ENCODE measurements at places on chromosomes 6 and 20. TPM values are rescaled to one million over a fixed set of nuclear protein-coding genes. Genes with fewer than 3 reads are reported as not detected.

The THBD gene
- total RNA-seq: 17.7 TPM

The TP53TG5 gene
- total RNA-seq: not detected

The NINL gene
- total RNA-seq: 6.4 TPM

The JAG1 gene
- 29.6 TPM for total RNA-seq

The PCED1A gene
- total RNA-seq: 8.2 TPM

The LINC00237 gene
- total RNA-seq: not detected

The SSTR4 gene
- not detected for total RNA-seq

- no peaks in the 10 kb centered on the region for H3K27me3 ChIP-seq
- no peak for DNase-seq
- H3K4me1 ChIP-seq: no peaks in the 10 kb centered on the region
- H3K27ac ChIP-seq: no peak overlapping the region
- no peak overlapping the region for H3K4me3 ChIP-seq
Measured at GRCh38 chr20:51131811-51132210, 108.9 kb upstream of the KCNG1 start.

GRCh38 chr6:81263531-81264168 is 488.8 kb downstream of the TENT5A start:
- DNase-seq: no peak
- H3K27me3 ChIP-seq: no peaks in the 10 kb centered on the region
- H3K36me3 ChIP-seq: no peaks in the 10 kb centered on the region
- H3K4me1 ChIP-seq: no peaks in the 10 kb centered on the region
- no peak overlapping the region for H3K27ac ChIP-seq

GRCh38 chr6:36954262-36954931 is at the start of gene PI16:
Gene PI16 (plus strand): TSS chr6:36954738. CDS start chr6:36954761, 23 bp downstream.
- no peaks in the 10 kb centered on the region for H3K36me3 ChIP-seq

GRCh38 chr20:10242166-10242565 is 23.5 kb downstream of the SNAP25 start:
- H3K4me3 ChIP-seq: no peak overlapping the region
- H3K4me1 ChIP-seq: no peaks in the 10 kb centered on the region
- no peak for DNase-seq
- no peaks in the 10 kb centered on the region for H3K36me3 ChIP-seq

- H3K4me3 ChIP-seq: no peak overlapping the region
- DNase-seq: no peak
- H3K4me1 ChIP-seq: no peaks in the 10 kb centered on the region
- no peaks in the 10 kb centered on the region for H3K36me3 ChIP-seq
- H3K27ac ChIP-seq: no peak overlapping the region
Measured at GRCh38 chr20:51148941-51149340, 126.0 kb upstream of the KCNG1 start.

- H3K36me3 ChIP-seq: no peaks in the 10 kb centered on the region
- no peak overlapping the region for H3K27ac ChIP-seq
- DNase-seq: no peak
- H3K4me1 ChIP-seq: no peaks in the 10 kb centered on the region
- H3K4me3 ChIP-seq: no peak overlapping the region
Measured at GRCh38 chr6:33170176-33171015, 21.9 kb downstream of the COL11A2 start.

GRCh38 chr20:62235001-62235776 is 3.1 kb upstream of the OSBPL2 start:
- H3K36me3 ChIP-seq: no peaks in the 10 kb centered on the region
- H3K4me1 ChIP-seq: peaks cover 21% of the 10 kb centered on the region
- no peak for DNase-seq
